ENCODE measurements at places on chromosomes 3 and 15.

DNA sequence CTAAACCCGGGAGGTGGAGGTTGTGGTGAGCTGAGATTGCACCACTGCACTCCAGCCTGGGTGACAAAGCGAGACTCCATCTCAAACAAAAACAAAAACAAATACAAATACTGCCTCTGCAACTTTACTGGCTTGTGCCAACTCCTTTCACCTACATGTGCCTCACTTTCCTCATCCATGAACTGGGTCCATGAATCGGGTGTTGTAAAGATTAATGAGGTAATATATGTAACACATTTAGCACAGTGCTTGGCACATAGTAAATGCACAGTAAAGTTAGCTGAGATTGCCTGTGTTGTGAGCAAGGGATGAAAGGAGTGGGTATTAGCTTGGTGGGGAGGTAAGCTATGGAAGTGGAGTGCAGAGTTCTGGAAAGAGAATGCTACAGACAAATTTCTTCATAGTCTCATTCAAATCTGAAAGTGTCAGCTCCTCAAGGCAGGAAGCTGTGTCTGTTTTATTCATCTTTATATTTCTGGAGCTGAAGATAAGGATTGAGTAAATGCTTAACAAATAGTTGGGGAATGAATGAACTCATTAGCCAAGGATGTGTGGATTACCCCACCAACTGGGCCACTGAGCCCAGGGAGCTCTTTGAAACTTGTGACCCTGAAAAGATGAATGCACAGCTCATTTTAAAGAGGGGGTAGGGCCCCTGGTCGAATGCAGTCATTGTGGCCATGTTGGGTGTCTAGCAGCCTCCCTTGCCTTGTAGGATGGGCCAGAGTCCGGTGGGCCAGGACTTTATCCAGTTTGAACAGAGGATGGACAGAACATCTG lies 7.7 kb upstream of the CDCP1 start:
- DNase-seq, result no peak

DNA sequence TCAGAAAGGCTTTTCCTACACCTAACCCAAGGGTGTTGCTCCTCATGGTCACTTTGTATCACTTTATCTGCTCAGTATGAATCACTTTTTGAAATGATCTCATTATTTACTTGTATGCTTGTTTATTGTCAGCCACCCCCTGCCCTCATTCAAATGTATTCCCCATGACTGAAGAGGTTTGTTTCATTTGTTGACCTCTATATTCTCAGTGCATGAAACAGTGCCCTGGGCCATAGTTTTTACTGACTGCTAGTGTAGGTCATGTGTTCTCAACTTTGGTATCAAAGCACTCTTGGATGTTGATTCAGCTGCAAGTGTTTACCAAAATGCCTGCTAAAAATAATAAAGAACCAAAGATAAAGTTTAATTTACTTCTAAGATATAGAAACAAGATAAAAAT lies 381.7 kb upstream of the ARPP21 start:
- no peak for DNase-seq

DNA sequence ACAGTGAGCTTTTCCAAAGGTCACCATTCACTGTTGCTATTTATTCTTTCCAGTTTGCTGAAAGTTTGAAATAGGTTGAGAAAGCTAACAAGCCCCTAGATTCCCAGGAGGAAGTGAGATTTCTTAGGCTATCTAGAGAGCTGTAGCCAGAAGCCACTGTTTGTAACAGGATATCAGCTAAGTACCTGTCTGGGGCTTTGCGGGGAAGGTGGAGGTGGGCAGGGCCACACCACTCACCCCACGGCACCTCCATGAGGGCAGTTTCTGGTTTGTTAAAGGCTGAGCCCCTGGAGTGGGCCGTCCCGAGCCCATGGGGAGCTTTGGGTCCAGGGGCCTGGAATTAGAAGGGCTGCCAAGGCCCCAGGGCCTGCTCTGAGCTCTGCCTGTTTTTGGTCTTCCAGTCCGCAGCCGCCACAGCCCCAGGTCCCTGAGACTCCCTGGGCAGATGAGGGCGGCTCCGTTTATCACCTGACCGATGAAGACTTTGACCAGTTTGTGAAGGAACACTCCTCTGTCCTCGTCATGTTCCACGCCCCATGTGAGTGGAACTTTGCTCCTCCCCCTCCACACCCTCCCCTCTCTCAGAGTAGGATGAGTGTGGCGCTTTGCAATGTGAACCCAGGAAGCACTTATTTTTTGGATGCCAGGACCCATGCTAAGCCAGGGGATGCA lies 63.4 kb downstream of the PDIA5 start:
- no peak for DNase-seq

DNA sequence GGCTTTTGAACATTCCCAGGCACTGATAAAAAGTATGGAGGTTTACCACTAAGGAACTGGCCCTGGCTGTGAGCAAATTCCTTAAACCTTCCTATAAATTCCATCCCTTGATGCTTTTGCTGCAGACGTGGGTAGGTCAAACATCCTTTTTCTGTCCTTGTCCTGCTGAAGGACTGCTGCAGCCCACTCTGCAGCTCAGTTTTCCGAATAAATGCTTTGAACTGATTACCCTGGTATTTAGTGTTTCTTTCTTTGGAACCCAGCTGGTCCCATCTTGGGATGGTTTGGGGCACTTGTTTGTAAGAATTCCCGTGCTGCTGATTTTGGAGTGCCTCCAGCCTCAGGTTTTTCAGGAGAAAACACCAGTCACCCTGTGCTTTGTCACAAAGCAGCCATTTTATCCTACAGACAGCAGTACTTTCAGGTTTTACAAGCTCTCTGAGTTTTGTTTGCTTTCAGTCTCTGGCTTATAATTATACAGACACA lies 815.9 kb downstream of the VGLL3 start:
- no peak for DNase-seq

- no peak for DNase-seq
Measured at GRCh38 chr3:48301800-48302166, 31.7 kb downstream of the SPINK8 start.

GRCh38 chr3:33089515-33089914 lies 7.4 kb downstream of the GLB1 start:
- no peak for DNase-seq

DNA sequence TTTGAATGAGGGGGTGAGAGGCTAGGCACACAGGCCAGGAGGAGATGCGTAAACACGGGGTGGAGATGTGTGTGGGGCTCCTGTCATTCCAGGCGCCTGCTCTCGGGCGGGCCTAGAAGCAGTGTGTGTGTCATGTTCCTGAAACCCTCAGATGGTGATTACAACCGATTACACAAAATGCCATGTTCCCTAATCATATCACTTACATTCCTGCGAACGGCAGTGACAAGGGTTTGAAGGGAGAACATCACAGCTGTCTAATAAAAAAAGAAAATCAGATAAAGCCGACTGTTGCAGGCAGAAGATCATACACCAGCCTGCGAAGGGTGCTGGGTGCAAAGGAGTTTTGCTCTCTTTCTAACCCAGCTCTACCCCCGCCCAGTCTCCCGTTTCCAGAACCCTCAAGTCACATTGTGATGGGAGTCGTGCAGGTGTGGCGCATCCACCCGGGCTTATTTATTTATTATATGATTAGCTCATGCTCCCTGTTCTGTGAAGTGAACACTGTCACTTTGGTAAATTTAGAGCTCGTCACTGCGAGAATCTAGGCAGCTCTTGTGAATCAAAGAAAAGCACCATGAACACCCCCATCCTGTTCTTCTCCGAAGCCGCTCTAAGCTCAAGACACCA lies 140.3 kb downstream of the NR2F2 start:
- DNase-seq, result no peak

GRCh38 chr3:71304684-71305083 lies 278.8 kb downstream of the FOXP1 start:
- peak; percentile 58 for DNase-seq

DNA sequence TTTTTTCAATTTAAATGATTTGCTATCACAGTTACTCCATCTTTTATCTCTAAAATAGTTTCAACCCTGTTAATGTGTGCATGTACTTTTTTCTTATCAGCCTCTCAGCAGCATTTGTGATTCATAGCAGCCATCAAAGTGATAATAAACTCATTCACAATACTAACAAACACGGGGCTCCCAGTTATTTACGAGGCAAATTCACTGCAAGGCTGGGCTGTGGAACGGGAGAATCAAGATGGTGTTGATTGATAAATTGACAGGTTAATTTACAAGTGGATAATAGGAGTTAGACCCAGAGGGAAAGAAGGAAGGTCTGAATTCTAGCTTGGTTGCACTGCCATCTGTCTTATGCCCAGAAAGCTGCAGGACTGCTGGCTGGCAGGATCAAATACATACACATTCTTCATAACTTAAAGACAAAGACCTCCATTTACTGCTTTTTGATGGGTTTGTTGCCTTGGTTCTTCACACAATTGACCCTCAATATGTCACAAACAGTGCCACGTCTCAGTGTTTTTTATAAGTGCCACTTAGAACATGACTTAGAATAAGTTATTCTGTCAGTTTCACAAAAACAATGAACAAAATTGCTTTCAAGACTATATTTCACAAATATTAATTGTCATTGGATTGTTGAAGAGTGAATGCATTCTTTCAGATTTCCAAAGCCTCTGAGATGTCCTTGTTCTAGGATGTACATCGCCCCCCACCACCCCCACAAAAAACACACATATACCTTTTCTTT lies 562.8 kb downstream of the NR2F2 start:
- peak; percentile 29 for DNase-seq

- peak; percentile 22 for DNase-seq
Measured at GRCh38 chr15:62469874-62470688, 305.0 kb upstream of the C2CD4B start.

DNA sequence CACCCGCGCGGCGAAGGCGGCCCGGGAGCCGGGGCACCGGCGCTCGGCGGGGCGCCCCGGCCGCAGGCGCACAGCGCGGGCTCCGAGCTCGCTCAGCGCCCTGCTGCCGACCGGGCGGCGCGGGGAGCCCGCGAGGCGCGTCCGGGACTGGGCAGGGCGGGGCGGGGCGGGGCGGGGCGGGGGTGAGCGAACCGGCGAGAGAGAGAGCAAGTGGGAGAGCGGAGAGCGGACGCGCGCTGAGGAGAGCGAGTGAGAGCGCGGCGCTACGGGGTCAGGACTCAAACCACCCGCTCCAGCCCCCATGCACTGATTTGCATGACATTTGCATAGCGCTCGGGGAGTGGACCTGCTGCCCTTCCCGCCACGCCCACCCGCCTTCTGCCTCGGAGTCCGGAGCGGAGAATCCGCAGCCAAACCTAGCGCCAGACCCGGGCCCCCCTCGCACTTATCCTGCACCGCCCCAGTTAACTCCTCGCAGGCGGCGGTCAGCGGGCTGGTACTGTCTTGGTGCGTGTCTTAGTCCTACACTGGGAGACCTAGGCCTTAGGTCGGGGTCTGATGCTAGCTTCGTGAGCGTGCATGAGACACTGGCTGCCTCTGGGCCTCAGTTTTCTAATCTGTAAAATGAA lies at the start of gene MYLK:
TSS of gene MYLK (minus strand) at position 130 of the 629 bp plus-strand sequence. CDS start 90,491 bp downstream, outside the sequence.
- peak; percentile 5 for DNase-seq

- DNase-seq, result no peak
Measured at GRCh38 chr3:190252080-190252479, 70.2 kb downstream of the CLDN1 start.

DNA sequence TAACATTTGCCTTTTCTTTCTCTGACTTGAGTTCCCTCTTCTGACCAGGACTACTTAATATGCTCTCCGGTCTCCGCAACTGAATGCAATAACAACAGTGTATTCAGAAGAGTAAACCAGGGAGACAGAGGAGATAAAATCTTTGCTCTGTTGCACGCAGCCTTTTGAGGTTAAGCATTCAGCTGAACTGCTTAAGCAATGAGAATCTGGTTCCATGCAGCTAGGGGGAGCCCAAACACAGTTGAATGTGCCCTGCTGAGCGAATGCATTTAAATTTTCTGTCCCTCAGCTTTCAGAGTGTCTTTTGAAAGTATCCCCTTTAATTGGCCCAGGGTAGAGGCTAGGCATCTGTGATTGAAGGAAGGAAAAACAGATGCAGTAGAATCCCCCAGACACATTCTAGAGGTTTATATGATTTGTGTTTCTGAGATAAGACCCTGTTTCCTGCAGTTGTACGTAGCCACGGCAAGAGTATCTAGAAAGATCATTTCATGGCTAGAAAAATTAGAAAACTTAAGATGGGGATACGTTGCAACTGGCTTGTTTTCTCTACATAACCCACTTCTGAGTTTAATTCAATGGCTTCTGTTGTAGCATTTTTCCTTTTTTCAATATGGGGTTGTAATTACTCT lies 309.6 kb downstream of the TUSC7 start:
- DNase-seq, result peak; percentile 89

GRCh38 chr3:189108735-189109134 lies 63.0 kb upstream of the TPRG1 start:
- no peak for DNase-seq

DNA sequence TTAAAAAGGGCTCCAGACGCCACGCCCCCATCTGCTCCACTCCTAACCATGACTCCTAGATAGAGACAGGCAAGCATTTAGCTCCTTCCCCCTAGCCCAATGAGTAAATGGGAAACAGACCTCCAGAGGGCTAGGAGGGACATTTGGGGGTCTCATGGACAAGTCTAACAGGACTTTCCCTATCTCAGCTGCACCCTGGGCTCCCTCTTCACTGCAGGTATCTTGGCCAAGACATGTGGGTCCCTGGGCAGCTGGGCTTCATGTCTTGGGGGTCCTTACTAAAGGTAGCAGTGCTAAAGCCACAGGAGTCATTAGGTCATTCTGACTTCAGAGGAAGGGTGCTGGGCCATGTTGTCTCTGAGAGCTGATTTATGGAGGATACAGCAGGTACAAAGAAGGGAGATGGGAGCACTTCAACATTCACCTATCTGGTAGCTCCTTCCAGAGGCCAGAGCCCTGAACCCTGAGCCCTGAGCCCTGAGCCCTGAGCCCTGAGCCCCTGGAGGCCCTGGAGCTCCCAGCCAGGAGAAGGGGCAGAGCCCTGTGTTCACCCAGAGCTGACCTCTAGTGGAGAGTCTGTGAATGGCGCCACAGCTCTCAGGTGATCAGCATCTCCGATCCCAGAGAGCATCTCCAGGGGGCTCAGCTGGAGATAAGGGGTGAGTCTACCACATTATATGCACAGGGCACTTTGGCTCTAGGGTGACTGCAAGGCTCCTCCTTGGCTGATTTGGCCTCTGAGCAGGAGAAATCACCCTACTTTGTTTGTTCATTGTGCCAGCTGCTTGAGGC lies 40.1 kb upstream of the EPHB1 start:
- no peak for DNase-seq

DNA sequence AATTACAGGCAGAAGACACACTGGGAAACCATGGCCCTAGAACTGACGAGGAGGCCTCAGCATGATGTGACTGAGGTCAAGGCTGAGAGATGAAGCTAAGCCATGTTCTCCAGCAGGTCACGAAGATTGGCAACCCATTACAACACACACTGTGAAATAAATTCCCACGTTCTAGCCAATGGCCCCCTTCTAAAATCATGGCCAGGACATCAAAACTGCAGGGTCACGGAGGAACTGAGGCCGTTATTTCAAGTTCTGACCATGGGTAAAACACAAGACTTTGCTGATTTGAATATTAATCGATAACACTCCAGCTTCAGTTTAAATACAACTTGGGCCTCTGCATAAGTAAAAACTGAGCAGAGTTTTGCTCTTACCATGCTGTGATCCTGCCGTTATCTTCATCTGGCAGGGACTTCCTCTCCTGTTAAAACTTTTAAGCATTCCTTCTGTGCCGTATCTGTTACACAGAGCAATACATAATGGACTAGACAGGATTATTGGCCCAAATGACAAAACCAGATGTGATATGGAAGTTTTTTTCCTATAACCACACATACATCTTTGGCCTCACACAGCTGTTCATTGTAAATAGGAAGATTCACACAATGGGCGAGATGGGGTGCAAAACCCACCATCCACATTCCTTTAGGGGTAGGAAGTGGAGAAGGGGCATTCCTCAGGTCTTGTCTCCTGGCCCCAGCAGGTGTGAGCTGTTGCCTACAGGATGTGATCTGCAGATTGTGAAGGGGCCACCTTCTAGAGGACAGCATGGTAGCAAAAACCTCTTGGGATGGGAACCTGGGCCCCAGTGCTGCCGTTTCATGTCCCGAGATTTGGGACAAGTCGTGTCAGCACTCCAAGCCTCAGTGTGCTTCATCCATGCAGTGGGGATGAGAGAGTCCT lies 207.4 kb downstream of the OPA1 start:
- no peak for DNase-seq

Measured in midbrain (tissue), 1 donor.